ENCODE measurements at places on chromosomes 7 and 10.

GRCh38 chr10:103543617-103544525 is 50.4 kb downstream of the NEURL1 start:
- no peak for DNase-seq

DNA sequence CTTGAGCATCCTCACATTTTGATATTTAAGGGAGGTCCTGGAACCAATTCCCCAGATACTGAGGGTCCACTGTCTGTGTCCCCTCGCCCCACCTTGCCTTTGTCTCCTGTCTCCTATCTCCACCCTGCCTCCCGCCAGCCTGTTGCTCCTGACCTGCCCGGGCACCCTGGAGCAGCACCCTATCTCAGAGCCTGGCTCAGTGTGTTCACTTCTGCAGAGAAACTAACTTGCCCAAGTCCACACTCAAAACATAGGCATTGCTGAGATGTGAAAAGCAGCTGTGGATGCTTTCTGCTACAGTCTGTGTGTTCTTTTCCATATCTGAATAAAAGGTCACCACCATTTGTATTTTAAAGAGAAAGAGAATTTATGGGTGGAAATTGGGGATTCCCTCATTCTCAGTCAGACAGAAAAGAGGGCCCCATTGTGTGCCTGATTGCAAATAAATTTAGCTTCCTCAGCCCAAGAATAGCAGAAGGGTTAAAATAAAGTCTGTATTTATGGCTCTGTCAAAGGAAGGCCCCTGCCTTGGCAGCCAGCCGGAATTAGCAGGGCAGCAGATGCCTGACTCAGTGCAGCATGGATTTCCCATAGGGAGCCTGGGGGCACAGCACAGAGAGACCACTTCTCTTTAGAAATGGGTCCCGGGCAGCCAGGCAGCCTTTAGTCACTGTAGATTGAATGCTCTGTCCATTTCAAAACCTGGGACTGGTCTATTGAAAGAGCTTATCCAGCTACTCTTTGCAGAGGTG is 161.3 kb downstream of the EGFR start:
- DNase-seq = no peak

DNA sequence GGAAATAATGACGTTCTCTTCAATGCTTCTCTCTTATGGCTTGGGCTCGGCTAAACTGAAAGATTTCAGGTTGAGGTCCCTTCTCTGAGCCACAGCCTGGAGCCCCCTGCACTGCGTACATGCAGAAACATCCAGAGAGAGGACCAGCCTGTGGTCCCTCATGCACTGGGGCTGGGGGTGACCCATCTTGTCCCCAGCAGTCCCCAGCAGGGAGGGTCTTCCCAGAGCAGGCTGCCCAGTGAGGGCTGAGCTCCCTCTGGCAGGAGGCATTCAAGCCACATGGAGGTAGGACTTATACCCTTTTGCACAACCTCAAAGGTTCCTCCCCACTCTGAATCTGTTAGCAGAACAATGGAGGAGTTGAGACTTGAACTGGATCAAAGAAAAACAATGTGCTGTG is 7.4 kb downstream of the GDF10 start:
- DNase-seq = no peak

DNA sequence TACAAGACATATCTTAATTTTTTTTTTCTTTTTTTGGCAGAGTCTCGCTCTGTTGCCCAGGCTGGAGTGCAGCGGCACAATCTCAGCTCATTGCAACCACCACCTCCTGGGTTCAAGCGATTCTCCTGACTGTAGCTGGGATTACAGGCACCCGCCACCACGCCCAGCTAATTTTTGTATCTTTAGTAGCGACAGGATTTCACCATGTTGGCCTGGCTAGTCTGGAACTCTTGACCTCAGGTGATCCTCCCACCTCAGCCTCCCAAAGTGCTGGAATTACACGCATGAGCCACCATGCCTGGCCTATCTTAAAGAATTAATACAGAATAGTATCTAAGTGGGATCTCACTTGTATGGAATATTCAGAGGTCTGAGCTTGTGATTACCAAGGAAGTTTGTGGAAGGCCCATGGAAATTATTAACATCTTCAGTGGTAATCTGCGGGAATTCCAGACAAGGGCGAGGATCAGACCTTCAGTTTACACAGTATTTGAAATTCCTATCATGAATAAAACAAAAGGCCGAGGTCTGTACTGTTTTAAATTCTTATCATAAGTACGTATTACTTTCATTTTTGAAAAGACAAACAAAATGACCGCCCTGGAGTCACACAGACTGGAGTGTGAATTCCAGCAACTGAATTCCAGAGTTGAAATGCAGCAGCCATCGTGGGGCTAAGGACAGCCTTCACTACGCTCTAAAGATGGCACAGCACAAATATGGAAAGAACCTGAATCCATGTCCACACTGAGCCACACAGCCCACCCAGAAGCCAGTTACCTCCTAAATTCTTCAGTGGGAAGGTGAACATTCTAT is 16.7 kb downstream of the GPRIN2 start:
- DNase-seq = peak; percentile 65

- DNase-seq = no peak
These were observed 5.1 kb upstream of the MACC1 start for GRCh38 chr7:20222219-20222828.

DNA sequence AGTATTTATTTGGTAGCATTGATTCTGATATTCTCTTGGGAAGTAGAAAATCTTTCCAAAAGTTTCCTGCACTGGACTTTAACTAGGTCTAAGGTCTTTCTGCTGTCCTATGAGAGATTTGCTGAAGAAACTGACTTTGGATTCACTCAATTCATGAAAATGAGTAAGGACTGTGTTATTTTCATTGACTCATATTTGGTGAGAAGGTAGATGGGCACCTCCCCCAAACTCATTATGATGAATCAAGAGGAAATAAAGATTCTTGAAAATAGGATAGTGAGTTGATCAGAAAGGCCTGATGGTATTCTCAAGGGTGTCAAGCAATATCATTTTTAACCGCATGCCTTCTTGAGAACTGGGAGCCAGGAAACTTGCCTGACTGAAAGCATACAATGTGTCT is 110.3 kb downstream of the RNF133 start:
- DNase-seq = peak; percentile 5

- DNase-seq = no peak
These were observed 61.3 kb upstream of the GLCCI1 start for GRCh38 chr7:7907306-7907705.

DNA sequence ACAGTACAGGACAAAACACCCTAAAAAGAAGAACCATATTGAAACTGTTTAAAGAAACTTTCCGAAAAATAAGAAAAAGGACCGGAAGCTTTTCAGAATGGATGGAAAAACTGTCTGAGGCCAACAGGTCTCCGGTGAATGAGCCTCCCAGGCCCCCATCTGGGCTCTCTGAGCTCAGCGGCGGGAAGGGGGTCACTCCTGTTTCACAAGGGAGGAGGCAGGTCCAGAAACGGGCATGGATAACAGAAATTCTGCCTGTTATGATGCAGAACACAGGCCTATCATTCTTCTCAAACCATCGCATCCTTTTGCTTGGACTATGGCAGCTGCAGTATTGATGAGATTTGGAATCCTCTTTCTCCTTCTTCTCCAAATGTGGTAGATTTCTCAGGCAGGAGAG is 58.9 kb upstream of the SHH start:
- no peak for DNase-seq

GRCh38 chr7:157898261-157898660 is 561.5 kb downstream of the DNAJB6 start:
- DNase-seq = no peak

- DNase-seq = peak; percentile 96
These were observed 66.3 kb upstream of the KLF6 start for GRCh38 chr10:3850999-3851937.

Data from amniotic epithelial cell (primary cell).